ENCODE measurements at places on chromosomes 7 and 10.

GRCh38 chr7:70472601-70473237 lies 659.2 kb upstream of the GALNT17 start:
- no peak for DNase-seq

DNA sequence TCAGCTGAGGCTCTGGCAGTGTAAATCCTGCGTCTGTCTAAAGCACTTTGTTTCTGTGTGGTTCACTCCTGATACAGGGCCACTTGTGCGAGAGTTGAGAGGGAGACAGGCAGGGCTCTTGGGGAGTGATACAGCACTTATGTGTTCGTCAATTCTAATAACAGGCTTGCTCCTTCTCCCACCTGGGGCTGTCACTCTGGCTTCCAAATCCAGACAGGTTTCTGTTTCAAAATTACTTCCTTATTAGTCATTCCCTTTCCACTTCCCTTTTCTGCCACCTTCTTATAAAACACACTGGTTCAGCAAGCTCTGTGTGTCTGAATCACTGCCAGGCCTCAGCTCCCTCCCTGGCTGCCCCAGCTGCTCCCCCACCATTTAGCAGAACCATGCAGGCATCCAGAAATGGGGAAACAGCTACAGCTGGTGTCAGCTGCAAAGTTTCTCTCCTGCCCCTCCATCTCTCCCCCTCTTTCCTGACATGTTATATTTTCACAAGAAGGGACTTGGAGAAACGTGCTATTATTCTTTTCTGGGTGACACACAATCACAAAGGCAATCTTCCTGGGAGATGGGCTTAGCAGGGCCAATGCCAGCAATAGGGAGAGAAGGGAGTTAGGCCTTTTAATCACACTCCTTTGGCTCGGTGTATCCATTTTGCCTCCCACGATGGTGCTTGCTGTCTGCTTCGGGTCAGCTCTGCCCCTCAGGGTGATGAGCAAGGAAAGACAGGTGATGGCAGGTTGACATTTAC lies 58.4 kb upstream of the ZNRF2 start:
- no peak for DNase-seq

- no peak for DNase-seq
Observed at GRCh38 chr10:109588259-109588658, 335.1 kb downstream of the XPNPEP1 start.

- no peak for DNase-seq
Observed at GRCh38 chr7:135957627-135958026, 19.5 kb downstream of the MTPN start.

DNA sequence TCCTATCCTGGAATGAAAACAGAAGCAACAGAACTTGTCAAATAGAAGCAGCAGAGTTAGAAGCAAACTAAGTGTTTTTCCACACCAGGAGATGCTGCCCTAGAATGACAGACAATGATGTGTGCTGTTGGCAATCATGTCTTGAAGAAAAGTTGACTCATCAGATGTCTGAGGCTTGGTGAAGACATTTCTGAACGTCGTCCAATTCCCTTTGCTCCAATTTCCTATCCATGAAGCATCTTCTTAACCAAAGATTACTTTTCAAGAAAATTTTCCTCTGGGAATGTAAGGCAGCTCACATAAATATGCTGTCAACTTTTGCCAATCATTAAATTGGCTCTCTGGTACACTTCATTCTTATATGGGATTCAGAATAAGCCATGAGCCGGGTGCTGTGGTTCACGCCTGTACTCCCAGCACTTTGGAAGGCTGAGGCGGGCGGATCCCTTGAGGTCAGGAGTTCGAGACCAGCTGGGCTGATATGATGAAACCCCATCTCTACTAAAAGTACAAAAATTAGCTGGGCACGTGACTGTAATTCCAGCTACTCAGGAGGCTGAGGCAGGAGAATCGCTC lies 34.6 kb downstream of the MALSU1 start:
- peak; percentile 61 for DNase-seq

- DNase-seq: no peak
Observed at GRCh38 chr10:114340816-114341215, 63.5 kb downstream of the AFAP1L2 start.

DNA sequence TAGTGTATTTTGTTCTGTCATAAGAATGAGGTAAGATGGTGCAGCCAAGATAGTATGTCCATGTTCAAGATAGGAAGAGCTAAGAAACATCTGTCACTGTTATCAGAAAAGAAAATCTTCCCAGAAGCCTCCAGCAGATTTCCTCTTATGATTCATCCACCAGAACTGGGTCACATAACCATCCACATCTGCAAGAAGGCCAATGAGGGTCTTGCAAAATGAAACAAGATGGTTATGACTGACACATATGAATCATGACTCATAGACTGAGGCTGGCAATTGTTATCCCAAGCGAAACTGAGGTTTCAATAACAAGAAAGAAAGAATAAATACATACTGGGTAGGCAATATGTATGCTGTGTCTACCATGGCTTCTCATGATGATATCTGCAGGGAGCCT lies 30.3 kb downstream of the CCNJ start:
- DNase-seq: peak; percentile 10

DNA sequence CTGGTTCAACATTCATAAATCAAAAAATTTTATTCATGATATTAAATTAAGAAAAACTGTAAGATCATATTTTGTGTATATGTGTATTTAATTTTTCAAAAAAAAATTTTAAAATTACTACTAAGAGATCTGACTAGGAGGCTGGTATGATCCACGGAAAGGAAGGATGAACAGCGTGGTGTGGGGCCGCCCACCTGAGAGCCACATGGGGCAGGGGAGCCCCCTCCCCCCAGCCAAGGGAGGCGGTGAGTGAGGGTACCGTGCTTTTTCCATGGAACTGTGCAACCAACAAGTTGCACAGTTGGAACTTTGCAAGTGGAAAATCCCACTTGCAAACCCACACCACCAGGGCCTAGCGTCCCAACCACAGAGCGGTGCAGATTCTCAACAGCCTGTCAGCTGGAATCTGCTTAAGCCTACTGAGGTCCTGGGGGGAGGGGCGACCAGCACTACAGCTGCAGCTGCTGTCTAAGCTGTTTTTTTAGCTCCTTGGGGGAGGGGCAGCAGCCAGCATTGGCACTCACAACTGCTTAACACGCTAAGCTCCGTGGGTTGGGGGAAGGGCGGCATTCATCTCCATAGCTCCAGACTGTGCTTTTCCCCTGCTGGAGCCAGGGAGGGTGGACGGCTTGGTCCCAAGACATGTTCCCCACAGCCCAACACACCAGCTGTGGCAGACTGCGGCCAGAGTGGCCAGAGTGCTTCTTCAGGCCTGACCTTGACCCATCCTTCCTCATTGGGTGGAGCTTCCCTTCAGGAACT lies 94.2 kb upstream of the IGFBP3 start:
- no peak for DNase-seq

- DNase-seq: no peak
Observed at GRCh38 chr7:36673703-36674102, 50.6 kb downstream of the AOAH start.

GRCh38 chr10:36362257-36362656 lies 720.2 kb upstream of the FZD8 start:
- no peak for DNase-seq

GRCh38 chr7:22286436-22286835 lies 70.5 kb downstream of the RAPGEF5 start:
- DNase-seq: no peak

- DNase-seq: no peak
Observed at GRCh38 chr7:100588438-100588837, 2.3 kb downstream of the FBXO24 start.

DNA sequence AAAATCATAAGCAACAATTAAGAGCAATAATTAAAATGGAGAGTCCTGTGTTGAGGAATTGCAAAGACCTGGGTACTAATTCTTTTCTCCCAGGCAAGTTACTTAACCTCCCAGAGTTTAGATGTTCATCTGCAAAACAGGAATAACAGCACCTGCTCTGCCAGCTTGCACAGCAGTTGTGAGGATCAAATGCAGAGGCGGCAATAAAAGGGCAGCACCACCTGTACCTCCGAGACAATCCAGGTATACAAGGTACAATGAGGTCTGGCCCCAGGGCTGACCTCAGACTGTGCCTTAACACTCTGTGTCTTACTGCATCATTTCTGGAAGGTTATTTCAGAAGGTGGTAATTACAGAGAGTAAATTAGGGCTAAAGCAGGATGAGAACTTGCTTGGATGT lies 14.5 kb upstream of the FAM204A start:
- DNase-seq: no peak

DNA sequence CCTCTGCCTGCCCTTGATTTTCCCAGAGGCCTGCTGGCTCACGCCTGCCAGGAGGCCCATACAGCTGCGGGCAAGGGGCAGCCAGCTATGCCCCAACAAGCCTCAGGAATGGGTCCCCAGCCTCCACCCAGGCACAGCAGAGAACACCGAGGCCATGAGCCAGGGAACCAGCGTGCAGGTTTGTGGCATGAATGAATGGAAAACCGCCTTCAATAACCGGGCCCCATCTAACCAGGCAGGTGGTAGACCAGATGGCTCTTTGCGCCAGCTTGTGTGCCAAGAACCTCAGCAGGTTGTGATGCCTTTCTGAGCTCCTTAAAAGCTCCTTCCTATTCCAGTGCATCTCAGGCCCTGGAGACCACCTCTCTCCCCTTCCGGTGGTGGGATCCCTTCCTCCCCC lies 50.2 kb downstream of the ELFN1 start:
- no peak for DNase-seq

- DNase-seq: no peak
Observed at GRCh38 chr7:28957751-28958234, 337 bp downstream of the TRIL start.

GRCh38 chr10:85868627-85869499 lies 497.7 kb downstream of the GRID1 start:
- no peak for DNase-seq

- no peak for DNase-seq
Observed at GRCh38 chr7:13117103-13117502, 429.7 kb downstream of the ARL4A start.

GRCh38 chr7:136869991-136870865 lies 1.8 kb downstream of the CHRM2 start:
- peak; percentile 17 for DNase-seq

GRCh38 chr10:130463876-130464364 lies 327.7 kb downstream of the GLRX3 start:
- DNase-seq: no peak

GRCh38 chr7:124881981-124882380 lies 47.6 kb downstream of the POT1 start:
- no peak for DNase-seq

GRCh38 chr7:129394982-129395914 lies 39.0 kb upstream of the STRIP2 start:
- no peak for DNase-seq

DNA sequence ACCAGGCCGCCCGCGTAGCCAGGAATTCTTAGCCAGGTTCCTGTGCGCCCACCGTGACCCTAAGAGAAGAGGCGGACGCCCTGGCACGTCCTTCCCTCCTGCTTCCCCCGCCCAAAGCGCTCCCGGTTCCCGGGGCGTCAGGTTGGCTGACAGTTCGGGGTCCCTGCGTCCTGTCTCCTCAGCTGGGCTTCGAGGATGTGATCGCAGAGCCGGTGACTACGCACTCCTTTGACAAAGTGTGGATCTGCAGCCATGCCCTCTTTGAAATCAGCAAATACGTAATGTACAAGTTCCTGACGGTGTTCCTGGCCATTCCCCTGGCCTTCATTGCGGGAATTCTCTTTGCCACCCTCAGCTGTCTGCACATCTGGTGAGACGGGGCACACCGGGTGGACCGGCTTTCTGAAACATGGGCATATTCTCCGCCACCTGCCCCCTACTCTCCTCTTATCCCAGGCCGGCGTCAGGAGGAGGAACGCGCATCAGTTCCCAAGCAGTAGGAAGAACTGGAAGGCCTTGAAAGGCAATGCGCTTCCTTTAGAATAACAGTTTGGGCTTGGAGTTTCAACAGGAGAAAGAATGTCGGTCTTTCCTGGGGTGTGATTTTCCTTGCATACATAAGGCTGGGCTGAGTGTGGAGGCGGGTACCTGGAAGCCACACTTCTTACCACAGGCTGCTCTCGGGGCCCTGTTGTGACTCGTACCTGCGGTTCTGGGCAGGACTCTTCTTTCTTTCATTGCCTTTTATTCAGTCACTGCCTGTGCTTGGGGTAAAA lies 728 bp downstream of the CAV2 start:
- peak; percentile 12 for DNase-seq

GRCh38 chr7:37757563-37757962 lies 74.0 kb downstream of the GPR141 start:
- no peak for DNase-seq

- DNase-seq: no peak
Observed at GRCh38 chr7:69775231-69775771, 177.0 kb downstream of the AUTS2 start.

DNA sequence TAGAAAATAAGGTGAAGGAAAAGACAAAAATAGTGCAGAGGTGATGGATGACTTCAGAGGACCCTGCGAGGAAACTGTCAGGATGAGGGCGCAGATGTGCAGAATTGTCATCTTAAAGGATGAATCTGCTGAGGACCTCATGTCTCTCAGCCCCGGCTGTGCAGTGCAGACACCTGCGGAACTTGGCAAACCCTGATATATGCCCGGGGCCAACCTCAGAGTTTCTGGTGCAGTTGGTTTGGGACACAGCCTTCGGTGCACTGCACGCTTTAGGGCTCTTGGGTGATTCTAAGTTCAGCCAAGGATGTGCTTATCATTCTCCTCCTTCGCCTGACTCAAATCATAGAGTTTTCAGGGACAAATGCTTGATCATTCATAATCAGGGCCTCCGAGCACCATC lies 310.1 kb downstream of the TCERG1L start:
- no peak for DNase-seq

DNA sequence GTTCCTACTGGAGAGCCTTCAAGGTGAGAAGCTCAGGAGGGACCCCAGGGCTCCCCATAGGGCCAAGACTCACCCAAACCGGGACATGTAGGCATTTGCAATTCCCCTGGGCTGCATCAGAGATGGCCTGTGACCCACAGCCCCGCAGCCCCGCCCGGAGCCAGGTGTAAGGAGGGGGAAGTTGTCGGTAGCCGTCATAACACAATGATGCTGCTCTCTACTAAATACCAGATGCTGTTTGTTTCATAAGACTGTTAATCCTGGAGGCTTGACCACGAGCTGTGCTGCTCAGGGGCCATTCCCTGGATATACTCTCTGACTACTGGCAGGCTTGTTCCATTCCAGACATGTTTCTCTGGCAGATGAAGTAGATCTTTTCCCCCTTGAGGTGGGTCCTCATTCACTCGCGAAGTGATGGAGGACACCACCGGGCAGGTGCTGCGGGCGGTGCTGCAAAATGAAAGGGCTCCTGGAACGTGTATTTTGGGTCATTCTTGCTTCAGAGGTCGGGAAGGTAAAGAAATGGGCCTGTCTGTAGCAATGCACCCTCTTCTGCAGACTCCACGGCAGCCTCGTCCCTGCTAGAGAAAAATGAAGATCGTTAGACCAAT lies 61.1 kb downstream of the MKI67 start:
- no peak for DNase-seq

DNA sequence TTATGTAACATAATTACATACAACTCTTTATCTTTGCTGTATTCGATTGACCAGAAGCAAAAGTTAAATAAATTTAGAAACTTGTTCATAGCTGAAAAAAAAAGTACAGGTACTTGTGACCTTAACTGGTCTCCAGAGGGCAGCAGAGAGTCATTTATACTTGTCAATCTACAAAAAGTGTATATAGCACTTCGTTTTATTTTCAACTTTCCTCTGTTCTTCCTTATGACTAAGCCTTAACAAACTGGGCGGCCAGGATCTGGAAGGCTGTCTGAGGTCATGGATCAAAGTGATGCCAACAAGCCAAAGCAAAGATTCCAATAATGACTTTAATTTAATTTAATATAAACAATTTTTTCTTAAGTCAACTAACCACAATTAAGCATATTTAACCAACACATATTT lies 29.8 kb downstream of the C10orf67 start:
- peak; percentile 22 for DNase-seq
